ENCODE measurements at places on chromosomes 4 and X.

DNA sequence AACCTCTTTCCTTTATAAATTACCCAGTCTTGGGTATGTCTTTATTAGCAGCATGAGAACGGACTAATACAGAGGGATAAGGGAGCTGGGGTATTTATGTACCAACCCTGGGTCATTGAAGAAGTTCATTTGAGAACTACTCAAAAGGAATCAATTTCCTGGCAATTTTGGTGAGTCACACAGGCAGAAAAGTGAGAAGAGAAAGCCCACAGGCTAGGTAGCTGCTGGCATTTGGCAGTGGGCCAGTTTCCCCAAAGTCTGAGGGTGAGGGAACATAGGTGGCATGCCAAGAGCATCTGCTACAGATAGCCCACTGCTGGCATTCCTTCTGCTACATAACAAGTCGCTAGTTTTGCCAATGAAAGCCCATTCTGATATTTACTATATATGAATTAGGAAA is 411.2 kb downstream of the MID1IP1 start:
- DNase-seq, result no peak

- no peak for DNase-seq
Observed at GRCh38 chr4:142405695-142406498, 440.2 kb downstream of the INPP4B start.

DNA sequence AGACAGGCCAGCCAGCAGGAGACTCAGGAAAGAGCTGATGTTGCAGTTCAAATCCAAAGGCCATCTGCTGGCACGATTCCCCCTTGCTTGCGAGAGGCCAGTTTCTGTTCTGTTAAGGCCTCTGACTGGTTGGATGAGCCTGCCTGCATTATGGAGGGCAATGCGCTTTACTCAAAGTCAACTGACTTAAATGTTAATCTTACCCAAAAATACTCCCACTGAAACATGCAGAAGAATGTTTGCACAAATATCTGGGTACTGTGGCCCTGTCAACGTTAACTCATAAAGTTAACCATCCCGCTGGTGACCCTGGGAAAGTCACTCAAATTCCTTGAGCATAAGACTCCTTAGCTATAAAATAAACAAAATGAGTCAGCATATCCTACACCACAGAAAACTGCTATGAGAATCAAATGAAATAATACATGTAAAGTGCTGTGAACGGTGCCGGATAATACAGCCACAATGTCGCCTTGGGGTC is 326.4 kb downstream of the EVC2 start:
- DNase-seq, result no peak

DNA sequence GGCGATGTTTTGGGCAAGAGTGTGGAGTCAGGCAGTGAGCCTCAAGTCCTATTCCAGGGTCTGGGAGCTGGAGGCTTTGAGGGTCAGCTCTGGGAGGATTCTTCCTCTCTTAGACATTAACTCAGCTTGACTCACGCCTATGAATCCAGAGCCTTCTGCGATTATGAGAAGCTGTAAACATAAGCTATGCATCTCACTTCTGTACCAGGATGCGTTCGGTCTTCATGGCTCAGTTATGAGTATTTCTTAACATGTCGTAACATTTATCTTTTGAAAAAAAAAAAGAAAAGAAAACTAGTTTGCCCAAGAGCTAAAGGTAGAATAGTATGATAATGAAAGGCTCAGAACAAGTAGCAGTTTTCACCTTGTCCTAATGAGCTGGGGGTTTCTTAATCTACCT is 4.6 kb downstream of the SHROOM2 start:
- no peak for DNase-seq
